ENCODE measurements at places on chromosomes 6 and 20.

GRCh38 chr20:52972190-52972937, at the start of gene TSHZ2:
TSS of gene TSHZ2 (plus strand) at chr20:52972358. CDS start at chr20:52973294, 936 bp downstream.
- DNase-seq: peak; percentile 67

GRCh38 chr6:91874971-91875370, 1288.1 kb upstream of the MAP3K7 start:
- no peak for DNase-seq

GRCh38 chr6:149779644-149779963, 30.1 kb downstream of the PCMT1 start:
- DNase-seq: no peak

- DNase-seq: no peak
Observed at GRCh38 chr20:15144916-15145315, 807.5 kb upstream of the FLRT3 start.

GRCh38 chr6:105001906-105002305, 45.0 kb downstream of the LIN28B start:
- DNase-seq: no peak

GRCh38 chr6:169144356-169144755, 109.3 kb downstream of the THBS2 start:
- DNase-seq: no peak

- DNase-seq: peak; percentile 50
Observed at GRCh38 chr6:151325075-151326050, 66.0 kb downstream of the ZBTB2 start.

GRCh38 chr20:52060794-52061714, 130.5 kb downstream of the ZFP64 start:
- DNase-seq: peak; percentile 42

DNA sequence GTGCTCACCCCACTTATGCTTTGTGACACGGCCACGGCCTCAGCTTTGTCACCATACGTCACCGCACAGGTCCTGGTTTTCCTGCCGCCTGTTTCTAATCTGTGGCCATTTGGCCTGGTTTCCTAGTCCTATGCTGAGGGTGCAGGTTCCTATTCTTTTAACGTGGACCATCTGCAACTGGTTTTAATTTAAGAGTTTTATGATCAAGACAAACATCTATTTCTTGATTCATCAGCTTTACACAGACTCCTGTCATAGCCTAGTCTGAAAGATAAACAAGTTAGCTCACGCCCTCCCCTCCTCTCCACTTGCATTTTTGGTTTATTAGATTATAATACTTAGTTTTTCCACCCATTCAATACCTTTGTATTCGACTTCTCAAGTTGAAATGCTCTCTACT, 97.5 kb upstream of the RPS6KA2 start:
- DNase-seq: no peak

GRCh38 chr20:36070451-36070850, 84.1 kb upstream of the EPB41L1 start:
- DNase-seq: no peak

GRCh38 chr6:27752038-27752885, 159.9 kb downstream of the OR2B2 start:
- DNase-seq: peak; percentile 65

- no peak for DNase-seq
Observed at GRCh38 chr6:36035225-36035624, 7.6 kb downstream of the MAPK14 start.

- peak; percentile 6 for DNase-seq
Observed at GRCh38 chr6:166058064-166058739, 109.4 kb downstream of the TBXT start.

DNA sequence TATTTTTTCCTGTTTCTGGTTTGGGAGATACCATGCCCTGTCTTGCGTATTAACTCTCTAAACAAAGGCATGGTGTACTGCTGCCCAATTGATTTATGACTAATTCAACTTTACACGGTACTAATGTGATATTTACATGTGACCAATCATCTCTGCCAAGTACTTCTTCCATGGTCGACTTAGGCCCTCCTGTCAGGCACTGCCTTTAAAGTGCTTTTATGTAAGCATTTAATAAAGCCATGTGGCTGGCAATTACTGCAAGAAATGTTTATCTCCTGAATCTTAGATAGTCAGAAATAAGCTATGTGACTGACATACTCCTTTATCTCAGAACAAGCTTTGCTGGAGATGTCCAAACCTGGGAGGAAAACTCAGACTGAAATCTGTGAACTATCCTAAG, 323.4 kb downstream of the BTBD3 start:
- no peak for DNase-seq

- DNase-seq: no peak
Observed at GRCh38 chr6:136137739-136138402, 112.2 kb downstream of the MTFR2 start.

- DNase-seq: no peak
Observed at GRCh38 chr20:17227669-17228623, 1.1 kb downstream of the PCSK2 start.

DNA sequence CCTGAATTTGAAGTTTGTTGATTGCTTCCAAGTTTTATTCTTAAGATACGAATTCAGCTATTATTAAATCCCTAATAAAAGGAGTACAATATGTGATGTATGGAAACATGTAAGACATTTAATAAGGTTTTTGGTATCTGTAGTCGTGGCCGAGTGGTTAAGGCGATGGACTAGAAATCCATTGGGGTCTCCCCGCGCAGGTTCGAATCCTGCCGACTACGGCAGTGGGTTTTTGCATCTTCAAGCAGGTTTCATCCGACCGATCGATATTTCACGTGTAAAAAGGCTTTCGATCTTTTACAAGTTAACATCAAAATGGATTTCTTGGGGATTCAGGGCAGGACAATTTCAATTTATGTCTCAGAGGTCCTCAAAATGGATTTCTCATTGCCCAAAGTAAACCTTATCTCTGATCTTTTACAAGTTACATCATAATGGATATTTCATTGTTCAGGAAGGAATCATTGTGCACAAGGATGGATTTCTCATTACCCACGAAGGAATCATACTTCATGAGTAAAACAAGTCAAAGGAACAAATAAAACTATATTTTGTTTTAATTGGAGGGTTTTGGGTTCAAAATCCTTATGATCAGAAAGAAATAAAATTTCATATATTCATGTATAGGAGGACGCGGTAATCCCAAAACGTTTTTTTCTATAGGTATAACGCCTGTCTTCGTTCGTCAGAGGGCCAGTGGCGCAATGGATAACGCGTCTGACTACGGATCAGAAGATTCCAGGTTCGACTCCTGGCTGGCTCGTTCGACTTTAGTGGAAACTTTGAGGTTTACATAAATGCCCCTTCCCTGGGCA, 37.3 kb upstream of the BTN3A2 start:
- DNase-seq: no peak

GRCh38 chr6:24093381-24093780, 32.6 kb upstream of the NRSN1 start:
- no peak for DNase-seq

- DNase-seq: peak; percentile 50
Observed at GRCh38 chr6:30884521-30885480, 482 bp downstream of the DDR1 start.

GRCh38 chr20:41058674-41059635, 30.3 kb downstream of the TOP1 start:
- DNase-seq: no peak

- DNase-seq: no peak
Observed at GRCh38 chr20:1712634-1713624, 55.4 kb upstream of the SIRPG start.

GRCh38 chr20:64223526-64224067, 32.0 kb upstream of the PCMTD2 start:
- no peak for DNase-seq

DNA sequence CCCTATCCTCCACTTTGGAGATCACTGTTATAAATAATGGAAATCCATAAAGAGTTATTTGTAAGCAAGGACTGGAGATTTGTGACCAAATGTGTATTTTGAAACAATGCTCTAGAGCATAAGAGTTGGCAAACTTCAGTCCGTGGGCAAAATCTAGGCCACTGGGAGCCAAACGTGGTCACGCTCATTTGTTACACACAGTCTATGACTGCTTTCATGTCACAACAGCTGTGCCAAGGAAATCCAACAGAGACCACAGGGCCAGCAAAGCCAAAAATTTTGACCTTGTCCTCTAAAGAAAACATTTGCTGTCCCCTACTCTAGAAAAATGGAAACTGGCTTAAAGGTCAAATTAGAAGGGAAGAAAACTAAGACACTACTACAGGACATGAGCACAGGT, 7.9 kb downstream of the ZNF334 start:
- no peak for DNase-seq

- no peak for DNase-seq
Observed at GRCh38 chr20:24066076-24066700, 77.6 kb upstream of the GGTLC1 start.

GRCh38 chr6:120147071-120147871, 797.7 kb upstream of the MAN1A1 start:
- DNase-seq: no peak

GRCh38 chr20:45842169-45842812, 8.7 kb downstream of the SNX21 start:
- DNase-seq: peak; percentile 61

- DNase-seq: no peak
Observed at GRCh38 chr20:4180356-4180755, 165.0 kb upstream of the RNF24 start.

DNA sequence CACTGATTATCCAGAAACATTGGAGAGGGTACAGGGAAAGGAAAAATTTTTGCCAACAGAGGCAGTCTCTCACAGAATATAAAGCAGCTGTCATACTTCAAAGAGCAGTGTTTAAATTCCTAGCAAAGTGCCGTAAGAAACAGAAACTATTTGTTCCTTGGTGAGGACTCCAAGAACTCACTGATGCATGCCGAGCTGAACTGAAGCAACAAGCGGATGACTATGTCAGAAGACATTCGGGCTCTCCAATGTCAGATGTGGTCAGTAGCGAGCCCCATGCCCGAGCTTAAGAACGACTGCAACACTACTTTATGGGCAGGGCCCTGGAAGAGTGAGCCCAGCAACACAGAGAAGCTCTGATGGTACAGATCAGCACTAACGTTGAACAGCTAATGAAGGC, 54.7 kb downstream of the OR2B6 start:
- no peak for DNase-seq

- DNase-seq: no peak
Observed at GRCh38 chr6:79111549-79111948, 33.5 kb upstream of the PHIP start.
